Upper lobe of left lung (tissue), 6 donors: ENCODE measurements at places on chromosomes 1 and 21. TPM values are rescaled to one million over a fixed set of nuclear protein-coding genes. Genes with fewer than 3 reads are reported as not detected.

DNA sequence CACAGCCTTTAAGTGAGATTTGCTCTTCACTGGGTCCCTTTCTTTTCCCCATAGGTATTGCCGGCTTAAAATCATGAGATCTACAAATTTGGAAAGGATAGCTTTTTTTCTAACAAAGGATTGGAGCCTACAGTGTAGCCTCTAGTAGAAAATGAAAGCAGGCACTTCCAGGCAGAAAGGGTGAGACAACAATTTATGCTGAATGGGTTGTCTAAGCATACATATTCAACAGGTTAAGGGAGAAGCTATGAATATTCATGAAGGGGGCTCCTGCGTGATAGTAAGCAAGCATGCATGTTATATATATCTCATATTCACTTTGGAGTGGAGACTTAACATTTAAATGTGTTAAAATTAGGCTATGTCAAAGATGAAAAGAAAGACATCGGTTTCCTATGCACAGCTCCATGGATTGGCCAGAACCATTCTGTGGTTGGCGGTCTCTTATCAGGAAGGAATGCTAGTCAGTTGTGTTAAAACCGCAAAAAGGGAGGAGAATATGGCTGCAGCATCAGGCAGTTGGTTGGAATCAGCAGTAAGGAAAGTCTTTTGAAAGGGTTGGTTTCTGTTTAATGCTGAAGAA lies 66.0 kb downstream of the VCAM1 start:
- DNase-seq, result no peak

The DTL gene
- 4.5 TPM for total RNA-seq

DNA sequence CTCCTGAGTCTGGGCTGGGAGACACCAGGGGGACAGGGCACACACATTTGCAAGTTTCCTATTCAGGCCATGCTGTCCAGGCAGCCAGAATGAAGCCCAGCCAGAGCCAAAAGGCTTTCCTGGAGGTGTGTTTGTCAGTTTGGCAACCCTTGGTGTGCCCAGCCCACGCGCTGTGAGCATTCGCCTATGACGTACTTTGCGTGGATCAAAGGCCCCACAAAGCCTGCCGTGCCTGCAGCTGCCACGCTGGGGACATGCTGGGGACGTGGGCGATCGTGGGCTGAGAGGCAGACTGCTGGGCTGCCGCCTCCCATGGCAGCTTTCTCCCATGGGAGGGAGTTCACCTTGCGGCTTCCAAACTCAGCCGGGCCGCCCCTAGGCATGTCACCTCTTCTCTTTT lies 57.5 kb downstream of the CD247 start:
- no peak for DNase-seq

- no peak for DNase-seq
Observed at GRCh38 chr1:117653732-117654492, 48.1 kb downstream of the TENT5C start.

DNA sequence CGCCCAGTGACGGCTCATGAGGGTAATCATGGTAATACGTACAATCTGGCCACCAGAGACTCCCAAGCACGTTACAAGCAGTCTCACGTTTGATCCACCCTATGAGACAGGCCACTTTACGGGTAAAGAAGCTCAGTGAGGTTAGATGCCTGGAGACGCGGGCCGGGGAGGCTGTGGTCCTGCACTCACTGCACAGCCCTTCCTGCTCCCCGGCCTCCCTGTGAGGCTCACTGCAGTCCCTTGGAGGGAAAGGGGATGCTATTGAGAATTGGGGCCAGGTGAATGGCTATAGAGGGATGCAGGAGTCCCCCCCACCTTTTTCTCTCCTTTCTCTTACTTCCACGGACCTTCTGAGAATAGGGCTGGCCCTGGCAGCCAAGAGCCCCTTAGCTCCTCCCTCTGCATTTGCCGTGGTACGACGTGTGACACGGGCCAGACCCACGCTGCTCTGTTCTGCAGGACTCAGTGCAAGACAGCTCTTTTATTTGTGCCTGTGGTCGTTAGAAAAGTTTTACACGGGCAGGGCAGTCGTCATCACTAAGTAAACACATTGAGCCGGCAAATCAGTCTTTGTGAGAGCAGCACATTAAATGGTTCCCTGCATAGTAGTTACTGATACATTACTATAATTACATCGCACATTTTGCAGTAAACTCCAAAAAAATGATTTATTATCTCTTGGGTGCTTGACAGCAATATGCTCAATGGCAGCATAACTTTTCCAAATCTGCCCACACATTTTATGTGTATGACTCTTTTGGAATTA lies 18.8 kb downstream of the KIF26B start:
- no peak for DNase-seq

The TACSTD2 gene
- 183 TPM for total RNA-seq

The CCDC17 gene
- total RNA-seq, result 50.3 TPM

DNA sequence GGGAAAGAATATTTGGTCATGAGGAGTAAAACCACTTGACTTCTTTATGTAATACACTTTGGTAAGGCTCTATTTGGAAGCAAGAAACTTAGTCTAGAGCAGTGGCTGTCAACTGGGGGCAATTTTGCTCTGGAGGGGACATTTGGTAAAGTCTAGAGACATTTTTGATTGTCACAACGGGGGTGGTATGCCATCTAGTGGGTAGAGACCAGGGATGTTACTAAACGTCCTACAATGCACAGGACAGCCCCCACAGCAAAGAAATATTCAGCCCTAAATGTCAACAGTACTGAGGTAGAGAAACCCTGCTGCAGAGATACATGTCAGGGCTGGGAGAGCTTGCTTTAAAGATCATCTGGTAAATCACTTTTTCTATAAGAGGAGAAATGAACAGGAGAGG lies 13.5 kb downstream of the FUCA1 start:
- no peak for DNase-seq

- DNase-seq, result no peak
Observed at GRCh38 chr1:235946571-235946981, 79.9 kb upstream of the LYST start.

DNA sequence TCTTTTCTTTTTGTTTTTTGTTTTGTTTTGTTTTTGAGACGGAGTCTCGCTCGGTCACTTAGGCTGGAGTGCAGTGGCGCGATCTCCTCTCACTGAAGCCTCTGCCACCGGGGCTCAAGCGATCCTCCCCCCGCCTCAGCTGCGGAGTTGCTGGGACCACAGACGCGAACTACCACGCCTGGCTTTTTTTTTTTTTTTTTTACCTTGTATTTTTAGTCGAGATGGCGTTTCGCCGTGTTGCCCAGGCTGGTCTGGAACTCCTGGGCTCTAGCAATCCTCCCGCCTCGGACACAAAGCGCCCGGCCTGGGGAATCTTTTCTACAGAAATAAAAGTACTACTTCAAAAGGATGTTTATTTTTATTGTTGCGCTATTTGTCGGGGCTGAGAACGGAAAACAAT lies 1.1 kb upstream of the SETDB1 start:
- no peak for DNase-seq

- no peak for DNase-seq
Observed at GRCh38 chr1:2378956-2379732, 12.2 kb downstream of the MORN1 start.

The TRAPPC3 gene
- total RNA-seq, result 73.3 TPM

- DNase-seq, result no peak
Observed at GRCh38 chr1:173414136-173414535, 63.0 kb upstream of the PRDX6 start.

The DRAXIN gene
- not detected for total RNA-seq

The PROK1 gene
- total RNA-seq, result 0.33 TPM

- DNase-seq, result no peak
Observed at GRCh38 chr1:12376236-12377045, 146.6 kb downstream of the VPS13D start.

The AADACL3 gene
- total RNA-seq, result not detected

The DNASE2B gene
- 4.3 TPM for total RNA-seq

The KIAA0040 gene
- 29.6 TPM for total RNA-seq

DNA sequence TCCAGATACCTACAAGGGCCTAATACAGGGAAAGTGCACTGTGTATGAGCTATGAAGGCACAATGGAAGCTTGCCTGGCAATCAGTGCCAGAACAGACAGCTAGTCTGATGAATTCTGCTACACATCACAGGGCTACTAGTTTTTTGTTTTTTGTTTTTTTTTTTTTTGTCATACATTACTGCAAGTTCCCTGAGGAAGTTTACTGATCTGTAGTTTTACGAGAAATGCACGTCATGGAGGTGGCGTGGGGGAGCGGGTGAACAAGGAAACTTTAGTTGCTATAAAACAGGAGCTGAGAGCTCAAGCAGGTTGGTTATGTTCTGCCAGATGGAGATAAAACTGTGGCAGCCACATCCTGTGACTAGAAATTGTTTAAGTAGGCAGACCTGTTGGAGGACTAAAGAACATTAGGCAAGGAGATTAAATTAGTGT lies 17.7 kb downstream of the PTPRC start:
- DNase-seq, result peak; percentile 75

- DNase-seq, result no peak
Observed at GRCh38 chr1:197306381-197307062, 38.5 kb downstream of the CRB1 start.
